ENCODE measurements at places on chromosomes 7 and 10. TPM values are rescaled to one million over a fixed set of nuclear protein-coding genes. Genes with fewer than 3 reads are reported as not detected.

GRCh38 chr7:106563466-106564150 lies 97.3 kb downstream of the CCDC71L start:
- DNase-seq: no peak

GRCh38 chr7:39582536-39582935 lies 16.3 kb downstream of the YAE1 start:
- no peak for DNase-seq

DNA sequence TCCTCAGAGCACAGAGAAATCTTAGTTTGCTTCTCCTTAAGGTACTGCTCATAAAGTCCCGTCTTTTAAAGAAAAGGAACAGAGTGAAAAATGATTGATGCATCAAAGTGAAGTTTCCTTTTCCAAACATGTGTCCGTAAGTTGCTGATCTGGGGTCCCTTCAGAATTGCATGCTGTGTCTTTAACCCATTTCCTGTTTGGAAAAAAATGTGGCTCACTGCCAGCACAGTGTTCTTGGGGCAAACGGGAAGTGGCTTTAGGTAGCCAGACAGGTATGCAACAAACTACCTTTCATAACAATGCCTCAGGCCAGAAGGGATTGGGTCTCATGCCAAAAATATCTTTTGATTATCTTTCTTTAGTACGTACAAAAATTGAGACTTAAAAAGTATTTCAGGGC lies 50.9 kb downstream of the TFAM start:
- DNase-seq: no peak

- no peak for DNase-seq
These were observed 58.6 kb upstream of the MKRN1 start for GRCh38 chr7:140537750-140538482.

Gene PDK4
- total RNA-seq: not detected

Gene CALML3
- not detected for total RNA-seq

Gene CPN1
- not detected for total RNA-seq

Gene DPY19L1
- total RNA-seq: 8.1 TPM
